A549 (cell line): ENCODE measurements at places on chromosomes 12 and 14. TPM values are rescaled to one million over a fixed set of nuclear protein-coding genes. Genes with fewer than 3 reads are reported as not detected.

- peak; percentile 23 for DNase-seq
These were observed 68.2 kb upstream of the E2F7 start for GRCh38 chr12:77133566-77133965.

DNA sequence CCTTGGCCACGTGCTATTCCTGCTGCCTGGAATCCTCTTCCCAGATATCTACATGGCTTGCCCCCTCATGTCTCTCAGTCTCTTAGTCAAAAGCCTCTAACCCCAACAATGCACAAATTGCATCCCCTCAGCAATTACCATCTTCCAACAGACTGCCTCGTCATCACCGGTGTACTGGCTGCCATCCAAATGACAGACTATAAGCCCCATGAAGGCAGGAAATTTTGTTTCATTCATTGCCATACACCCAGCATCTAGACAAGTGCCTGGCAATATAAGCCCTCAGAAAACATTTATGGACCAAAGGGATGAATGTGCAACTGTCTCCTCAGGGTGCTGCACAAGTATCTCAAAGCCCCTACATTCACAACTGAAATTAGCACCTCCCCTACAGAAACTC lies 5.8 kb downstream of the GLT8D2 start:
- no peak for DNase-seq

DNA sequence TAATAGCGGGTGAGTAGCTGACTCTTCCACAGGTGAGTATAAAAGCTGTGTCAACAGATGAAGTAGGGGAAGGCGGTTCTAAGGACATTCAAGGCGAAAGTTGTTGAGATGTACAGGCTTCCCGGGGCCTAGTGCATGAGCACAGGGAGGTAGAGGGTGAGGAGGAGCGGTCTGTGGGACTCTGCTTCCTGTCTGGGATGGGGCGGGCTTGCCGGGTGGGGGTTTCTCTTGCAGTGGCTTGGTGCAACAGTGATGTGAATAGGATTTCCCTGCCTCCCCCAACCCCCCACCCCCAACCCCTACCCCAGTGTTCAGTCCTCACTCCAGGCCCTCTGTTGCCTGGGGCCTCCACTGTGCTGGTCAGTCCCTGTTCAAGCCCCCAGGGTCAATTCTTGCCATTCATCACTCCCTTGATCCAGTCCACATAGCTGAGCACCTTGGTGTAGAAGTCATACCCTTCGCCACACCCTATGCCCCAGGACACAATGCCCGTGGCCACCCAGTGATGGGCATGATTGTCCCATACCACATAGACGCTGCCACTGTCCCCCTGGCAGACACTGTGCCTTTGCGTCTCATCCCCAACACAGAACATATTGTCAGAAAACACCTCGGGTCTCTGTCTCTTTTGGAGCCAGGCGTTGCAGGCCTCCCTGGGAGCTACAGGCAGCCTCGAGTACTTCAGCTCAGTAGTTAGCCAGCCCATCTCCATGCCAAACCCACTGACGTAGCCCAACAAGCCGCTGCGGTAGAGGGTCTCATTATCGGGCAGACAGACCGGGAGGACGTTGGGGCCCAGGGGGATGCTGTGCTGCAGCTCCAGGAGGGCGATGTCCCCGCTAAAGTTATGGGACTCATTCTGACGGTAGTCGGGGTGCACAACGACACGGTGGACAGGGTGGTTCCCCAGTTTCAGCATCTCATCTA lies 4.0 kb upstream of the C1R start:
- no peak for DNase-seq

DNA sequence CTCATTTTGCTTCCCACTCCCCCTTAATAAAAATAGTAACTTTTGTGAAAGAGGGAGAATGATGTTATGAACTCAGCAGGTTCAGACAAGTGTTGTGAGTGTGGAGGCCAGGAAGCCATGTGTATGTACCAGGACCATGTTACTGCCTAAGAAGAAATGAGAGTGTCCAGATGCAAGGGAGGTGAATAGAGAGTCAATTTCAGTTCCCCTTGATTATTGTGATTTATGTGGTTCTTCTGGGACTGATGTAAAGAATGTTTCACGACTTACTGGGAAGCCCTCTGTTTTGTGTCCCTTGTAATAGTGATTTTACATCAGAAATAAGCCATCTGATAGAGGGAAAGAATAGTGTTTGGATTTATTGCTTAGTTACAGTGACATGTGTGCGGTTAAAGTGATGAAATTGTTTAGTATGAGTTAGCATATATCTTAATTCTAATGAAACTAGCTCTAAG lies 32.5 kb downstream of the FBXO34 start:
- DNase-seq: no peak

The CDC42BPB gene
- polyA plus RNA-seq: 56.0 to 56.4 TPM (median 56.0 TPM) in 3 replicates
